ENCODE measurements at places on chromosomes 13 and 19.

DNA sequence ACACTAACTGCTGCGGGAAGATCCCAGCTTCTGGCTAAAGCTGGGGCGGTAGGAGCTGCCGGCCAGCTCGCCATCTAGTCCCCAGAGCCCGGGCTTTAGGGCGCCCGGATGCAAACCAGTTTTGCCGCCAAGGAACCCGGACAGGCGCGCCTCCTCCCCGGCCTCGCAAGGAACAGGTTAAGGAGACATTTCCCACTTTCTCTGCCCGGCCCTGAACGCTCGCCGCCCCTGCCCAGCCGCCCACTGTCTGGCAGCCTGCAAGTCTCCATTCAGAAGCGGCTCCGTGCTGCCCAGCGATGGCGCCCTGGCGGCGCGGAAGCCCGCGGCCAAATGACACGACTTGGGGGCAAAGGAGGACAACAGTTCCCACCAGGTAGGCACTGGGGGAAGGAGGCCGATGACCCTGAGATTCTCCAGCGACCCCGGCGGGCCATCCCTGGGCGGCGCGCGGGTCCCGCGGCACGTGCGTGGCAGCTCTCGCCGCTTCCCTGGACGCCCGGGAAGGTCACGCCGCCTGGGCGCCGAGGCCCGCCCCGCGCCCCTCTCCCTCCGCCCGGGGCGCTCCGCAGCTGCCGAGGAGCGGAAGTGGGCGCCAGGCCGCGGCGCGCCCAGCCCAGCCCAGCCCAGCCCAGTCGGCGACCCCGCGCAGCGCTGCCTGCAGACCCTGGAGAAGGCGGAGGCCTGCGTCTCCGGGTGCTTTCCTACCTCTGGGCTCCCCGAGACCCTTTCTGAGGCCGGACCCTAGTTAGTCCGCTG is 42.2 kb upstream of the HNRNPA1L2 start:
- DNase-seq: no peak

DNA sequence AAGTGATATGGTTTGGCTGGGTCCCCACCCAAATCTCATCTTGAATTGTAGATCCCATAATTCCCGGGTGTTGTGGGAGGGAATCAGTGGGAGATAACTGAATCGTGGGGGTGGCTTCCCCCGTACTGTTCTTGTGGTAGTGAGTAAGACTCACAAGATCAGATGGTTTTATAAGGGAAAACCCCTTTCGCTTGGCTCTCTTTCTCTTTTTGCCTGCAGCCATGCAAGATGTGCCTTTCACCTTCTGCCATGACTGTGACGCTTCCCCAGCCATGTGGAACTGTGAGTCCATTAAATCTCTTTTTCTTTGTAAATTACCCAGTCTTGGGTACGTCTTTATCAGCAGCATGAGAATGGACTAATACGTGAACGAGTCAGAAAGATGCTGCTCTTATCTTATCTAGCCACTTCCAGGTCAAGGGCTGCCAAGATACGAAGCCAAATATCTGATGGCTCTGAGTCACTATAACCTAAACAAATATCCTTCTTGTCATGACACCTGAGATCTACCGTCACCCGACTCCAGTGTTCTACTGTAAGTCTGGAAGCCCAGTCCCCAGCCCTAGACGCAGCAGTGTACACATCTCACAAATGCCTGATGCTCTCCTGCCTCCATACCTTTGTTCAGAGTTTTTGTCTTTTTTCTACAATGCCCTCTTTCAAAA is 45.9 kb downstream of the SLC15A1 start:
- DNase-seq: no peak

- no peak for DNase-seq
Measured at GRCh38 chr13:90792335-90792734, 555.2 kb upstream of the MIR17HG start.

- DNase-seq: no peak
Measured at GRCh38 chr19:17332677-17333581, 1.7 kb downstream of the ANO8 start.

DNA sequence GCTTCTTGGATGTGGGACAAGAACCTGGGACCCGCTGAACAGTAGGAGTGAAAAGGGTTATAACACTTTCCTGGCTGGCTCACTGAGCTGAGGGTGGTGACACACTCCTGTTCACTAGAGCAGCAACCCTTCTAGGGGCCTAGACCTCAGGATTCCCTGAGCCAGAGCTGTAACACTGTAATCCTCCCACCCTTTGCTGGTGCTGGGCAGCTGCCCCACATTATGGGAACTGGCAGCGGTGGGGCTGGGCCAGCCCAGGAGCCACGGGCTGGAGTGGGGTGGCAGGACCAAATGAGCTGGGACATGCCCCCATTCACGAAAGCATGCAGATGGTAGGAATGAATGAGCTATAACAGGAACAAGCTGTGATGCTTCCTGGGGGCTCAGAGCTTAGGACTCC is 110.6 kb downstream of the B3GLCT start:
- DNase-seq: no peak

- DNase-seq: no peak
Measured at GRCh38 chr13:77196052-77196618, 130.8 kb downstream of the MYCBP2 start.

DNA sequence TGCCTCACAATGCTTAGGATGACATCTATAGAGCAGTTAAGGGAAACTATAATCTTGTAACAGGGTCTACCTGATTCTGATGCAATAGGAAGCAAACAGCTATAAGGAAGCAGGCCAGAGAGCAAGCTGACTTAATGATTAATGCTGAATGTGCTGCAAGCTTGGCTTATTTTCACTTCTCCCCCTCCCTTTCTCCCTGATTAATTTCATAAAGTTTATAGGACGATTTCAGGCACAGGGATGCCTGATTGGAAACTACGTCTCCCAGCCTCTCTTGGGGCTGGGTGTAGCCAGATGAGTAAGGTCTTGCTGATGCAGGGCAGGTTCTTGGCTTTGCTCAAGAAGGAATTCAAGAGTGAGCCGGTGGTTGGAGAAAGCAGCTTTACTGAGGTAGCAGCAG is 82.8 kb upstream of the MRI1 start:
- DNase-seq: no peak

DNA sequence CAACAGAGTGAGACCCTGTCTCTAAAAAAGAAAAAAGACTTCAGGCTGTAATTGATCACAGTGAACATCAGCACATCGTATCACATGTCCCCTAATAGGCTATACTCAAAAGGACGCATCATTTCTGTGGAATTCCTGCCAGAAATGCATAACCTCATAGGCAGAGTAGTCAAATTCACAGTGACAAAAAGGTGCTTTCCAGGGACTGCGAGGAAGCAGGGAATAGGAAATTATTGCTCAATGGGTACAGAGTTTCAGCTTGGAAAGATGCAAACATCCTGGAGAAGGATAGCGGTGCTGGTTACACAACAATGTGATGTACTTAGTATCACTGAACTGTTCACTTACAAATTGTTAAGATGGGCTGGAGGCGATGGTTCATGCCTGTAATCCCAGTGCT is 41.1 kb upstream of the MRI1 start:
- DNase-seq: no peak

DNA sequence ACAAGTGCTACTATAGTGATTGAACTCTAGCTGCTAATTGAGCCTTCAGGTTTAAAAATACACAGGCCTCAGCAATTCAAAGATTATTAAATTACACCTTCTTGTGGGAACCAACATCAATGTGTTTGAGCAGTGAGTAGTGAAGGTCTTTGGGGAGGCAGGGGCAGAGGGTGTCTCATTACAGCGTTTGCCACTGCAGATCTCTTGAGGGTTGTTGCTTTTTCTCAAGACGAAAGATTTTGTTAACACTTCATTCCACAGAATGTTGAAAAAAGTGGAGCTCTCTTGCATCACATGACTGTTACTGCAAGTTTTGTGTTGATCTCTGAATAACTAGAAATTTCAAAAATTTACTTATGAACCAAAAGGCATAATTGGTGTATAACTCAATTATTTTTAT is 253.6 kb downstream of the ATP8A2 start:
- DNase-seq: no peak

GRCh38 chr19:55231391-55232285 is 3.1 kb upstream of the TMEM86B start:
- no peak for DNase-seq

- no peak for DNase-seq
Measured at GRCh38 chr13:93254775-93255174, 28.2 kb downstream of the GPC6 start.

DNA sequence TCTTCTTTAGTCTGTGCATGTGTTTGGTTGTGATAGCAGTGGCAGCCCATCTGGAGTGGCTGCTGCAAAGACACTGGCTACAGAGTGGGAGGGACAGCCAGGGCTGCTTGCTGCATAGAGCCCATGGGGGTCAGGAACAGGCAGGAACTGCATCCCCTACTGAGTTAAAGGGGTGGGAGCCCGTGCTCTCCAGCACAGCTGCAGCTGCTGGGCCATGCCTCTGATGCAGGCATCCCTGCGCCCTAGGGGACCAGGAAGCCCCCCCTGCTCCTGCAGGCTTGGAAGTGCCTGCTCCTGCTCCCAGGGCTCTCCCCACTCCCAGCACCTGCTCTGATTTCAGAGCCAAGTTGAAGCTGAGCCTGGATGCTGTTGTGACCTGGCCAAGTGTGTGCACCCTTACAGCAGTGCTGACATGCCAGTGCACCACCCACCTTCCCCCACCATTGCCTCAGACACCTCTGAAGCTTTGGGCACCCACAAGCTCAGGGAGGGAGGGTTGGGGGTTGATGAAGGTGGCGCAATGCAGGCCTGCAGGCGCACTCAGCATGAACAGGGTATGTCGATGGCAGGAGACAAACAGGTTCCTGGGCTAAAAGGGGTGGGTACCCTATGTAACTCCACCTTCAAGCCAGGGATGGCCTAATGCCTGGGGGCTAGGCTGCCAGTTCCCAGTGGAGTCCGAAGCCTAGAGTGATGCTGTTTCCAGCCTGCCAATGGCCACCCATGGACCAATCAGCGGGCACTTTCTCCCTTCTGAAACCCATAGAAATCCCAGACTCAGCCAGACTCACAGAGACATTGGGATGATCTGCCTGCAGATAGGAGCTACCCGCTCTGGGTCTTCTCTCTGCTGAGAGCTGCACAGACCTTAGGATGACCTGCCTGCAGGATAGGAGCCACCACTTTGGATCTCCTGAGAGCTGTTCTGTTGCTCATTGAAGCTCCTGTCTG is 919.9 kb upstream of the MIR17HG start:
- DNase-seq: no peak

GRCh38 chr13:46087481-46087880 is 17.4 kb downstream of the CPB2 start:
- DNase-seq: no peak

DNA sequence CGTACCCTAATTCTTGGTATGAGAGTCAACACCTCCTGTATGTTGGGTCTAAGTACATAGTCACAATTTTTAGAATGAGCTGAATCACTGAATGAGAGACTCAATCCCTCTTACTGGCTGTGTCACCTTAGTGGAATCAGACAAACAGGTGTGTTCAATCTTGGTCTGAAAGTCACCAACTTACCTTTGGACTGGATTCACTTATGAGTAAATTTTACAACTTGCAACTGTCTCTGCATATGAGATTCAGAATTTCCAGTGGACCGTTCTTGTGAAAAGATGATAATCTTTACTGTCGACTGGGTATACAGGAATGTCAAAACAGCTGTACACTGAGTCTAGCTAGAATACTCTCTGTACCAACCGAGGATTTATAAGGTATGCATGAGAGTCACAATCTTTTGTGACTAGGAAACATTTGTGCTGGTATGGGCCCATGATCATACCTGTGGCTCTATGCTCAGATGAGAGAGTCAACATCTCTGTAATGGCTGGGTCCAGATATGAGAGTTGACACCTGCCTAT is 5.9 kb upstream of the ZNF91 start:
- no peak for DNase-seq

- no peak for DNase-seq
Measured at GRCh38 chr19:10010247-10010691, at the start of gene COL5A3. COL5A3 (minus strand) TSS chr19:10010504; CDS start chr19:10010385, 119 bp downstream.

DNA sequence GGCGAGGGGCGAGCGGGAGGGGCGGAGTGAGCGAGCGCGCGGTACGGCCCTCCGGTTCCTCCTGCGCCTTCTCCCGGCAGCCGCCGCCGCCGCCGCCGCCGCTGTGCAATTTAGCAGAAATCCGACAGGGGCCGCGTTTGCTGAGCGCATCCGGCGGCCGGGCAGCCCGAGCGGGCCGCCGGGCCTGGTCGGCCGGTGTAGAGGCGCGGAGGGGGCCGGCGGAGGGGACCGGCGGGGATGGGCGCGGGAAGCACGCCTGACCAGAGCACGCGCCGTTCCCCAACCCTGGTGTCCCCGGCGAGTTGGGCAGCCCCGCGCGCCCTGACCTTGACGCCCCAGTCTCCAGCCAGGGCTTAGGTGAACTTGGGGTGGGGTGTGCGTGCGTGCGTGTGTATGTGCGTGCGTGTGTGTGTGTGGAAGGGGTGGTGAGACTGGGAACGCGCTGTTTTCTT is 144.5 kb upstream of the ZNF536 start:
- peak; percentile 42 for DNase-seq

- DNase-seq: no peak
Measured at GRCh38 chr13:100796463-100796862, 121.9 kb upstream of the TMTC4 start.

DNA sequence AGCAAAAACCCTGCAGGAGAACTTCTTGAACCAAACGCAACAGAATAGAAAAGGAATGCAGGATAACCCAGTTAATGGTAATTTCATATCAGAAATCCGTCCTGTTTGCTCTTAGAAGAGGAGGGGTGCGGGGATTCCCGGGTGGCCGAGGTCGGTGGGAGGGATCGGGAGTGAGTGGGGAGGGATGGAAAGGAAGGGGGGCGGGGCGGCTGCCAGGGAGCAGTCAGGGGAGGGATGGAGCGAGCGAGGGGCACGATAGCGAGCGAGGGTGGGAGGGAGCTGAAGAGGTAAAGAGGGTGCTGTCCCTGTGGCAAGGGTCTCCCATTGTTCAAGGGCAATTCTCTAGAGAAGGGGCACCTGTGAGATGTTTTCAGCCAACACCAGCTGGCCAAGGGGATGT is 26.5 kb downstream of the CD177 start:
- DNase-seq: no peak

GRCh38 chr13:110697842-110698241 is 8.1 kb downstream of the CARS2 start:
- no peak for DNase-seq

- DNase-seq: no peak
Measured at GRCh38 chr13:93740334-93740733, 513.7 kb downstream of the GPC6 start.

- no peak for DNase-seq
Measured at GRCh38 chr19:16035601-16036297, 40.5 kb upstream of the TPM4 start.

DNA sequence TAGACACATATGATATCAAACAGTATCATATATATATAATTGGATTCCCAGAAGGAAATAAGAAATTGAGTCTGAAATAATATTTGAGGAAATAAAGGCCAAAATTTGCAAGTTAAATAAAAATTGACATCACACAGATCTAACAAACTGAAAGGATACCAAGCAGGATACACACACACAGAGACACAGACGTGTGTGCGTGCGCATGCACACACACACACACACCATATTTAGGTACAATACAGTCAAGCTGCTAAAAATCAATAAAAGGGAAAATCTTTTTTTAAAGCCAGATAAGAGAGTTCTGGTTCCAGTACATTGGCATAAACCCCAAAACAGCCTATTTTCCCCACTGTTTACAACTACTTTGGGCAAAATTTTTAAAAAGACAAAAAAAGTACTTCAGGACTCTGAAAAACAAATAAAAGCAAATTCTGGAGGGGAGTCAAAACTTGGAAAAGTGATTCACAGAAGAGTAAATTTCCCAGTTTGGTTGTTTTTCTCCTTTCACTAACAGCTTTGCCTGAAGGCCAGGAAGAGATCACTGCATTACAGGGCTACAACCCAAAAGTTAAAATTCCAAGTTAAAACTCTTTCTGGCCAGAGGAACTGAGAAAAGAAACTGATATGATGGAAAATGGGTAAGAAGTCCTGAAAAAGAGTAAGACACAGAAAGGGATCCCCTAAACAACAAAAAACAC is 16.2 kb downstream of the MYCBP2 start:
- DNase-seq: no peak
